ENCODE measurements at places on chromosomes 12 and 14. TPM values are rescaled to one million over a fixed set of nuclear protein-coding genes. Genes with fewer than 3 reads are reported as not detected.

GRCh38 chr14:40119765-40120164 lies 687.5 kb upstream of the FBXO33 start:
- DNase-seq: no peak

The VPS33A gene
- total RNA-seq: 33.1 TPM

DNA sequence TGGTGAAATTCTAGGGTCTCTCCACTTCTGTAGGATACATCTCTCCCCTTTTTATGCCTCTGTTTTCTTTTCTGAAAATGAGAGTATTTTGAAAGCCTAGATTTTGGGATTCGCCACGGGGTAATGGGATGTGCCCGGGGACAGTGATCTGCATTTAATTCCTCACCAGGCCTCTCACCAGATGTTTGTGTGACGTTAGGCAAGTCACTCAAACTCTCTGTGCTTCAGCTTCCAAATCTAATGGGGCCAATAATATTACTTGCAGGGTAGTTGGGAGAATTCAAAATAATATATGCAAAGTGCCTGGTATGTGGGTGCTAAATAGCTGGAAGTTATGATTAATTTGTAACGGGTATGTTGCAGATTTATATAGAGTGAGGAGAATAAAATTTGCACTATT lies 78.8 kb downstream of the C12orf75 start:
- DNase-seq: no peak

- no peak for DNase-seq
Observed at GRCh38 chr12:40525054-40525453, 167.2 kb upstream of the CNTN1 start.

GRCh38 chr14:81172353-81172752 lies 48.4 kb downstream of the GTF2A1 start:
- no peak for DNase-seq

DNA sequence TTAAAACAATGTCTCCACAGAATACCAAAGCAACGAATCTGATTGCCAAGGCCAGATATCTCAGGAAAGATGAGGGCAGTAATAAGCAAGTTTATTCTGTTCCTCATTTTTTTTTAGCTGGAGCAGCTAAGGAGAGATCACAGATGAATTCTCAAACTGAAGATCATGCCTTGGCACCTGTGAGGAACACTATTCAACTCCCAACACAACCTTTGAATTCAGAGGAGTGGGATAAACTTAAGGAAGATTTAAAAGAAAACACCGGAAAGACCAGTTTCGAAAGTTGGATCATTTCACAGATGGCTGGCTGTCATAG lies 994 bp downstream of the PRORP start:
- no peak for DNase-seq

Data from A172 (cell line).